Stimulated activated CD4-positive, alpha-beta T cell treated with anti-CD3 and anti-CD28 coated beads, TNF-alpha, amount 100 ng/mL, for 4 hours (primary cell): ENCODE measurements at places on chromosomes 16 and 17.

DNA sequence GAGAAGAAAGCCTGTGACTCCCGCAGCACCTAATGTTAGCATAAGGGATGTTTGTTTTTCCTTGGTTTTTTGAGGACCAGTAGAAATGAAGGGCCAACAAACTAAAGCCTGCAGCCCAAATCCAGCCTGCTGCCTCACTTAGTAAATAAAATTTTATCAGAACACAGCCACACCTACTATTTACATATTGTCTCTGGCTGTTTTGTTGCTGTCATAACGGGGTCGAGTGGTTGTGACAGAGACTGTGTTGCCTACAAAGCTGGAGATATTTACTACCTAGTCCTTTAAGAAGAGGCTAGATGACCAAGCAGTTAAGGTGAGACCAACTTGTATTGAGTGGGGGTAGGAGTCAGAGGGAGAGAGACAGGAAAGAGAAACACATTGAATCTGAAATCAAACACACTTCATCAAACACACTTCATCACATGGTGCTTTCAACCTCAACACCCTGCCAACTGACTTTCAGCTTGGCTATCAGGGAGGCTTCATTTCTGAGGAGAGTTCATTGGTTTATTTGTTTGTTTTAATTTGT is 546.3 kb upstream of the CDH11 start:
- no peak for DNase-seq

DNA sequence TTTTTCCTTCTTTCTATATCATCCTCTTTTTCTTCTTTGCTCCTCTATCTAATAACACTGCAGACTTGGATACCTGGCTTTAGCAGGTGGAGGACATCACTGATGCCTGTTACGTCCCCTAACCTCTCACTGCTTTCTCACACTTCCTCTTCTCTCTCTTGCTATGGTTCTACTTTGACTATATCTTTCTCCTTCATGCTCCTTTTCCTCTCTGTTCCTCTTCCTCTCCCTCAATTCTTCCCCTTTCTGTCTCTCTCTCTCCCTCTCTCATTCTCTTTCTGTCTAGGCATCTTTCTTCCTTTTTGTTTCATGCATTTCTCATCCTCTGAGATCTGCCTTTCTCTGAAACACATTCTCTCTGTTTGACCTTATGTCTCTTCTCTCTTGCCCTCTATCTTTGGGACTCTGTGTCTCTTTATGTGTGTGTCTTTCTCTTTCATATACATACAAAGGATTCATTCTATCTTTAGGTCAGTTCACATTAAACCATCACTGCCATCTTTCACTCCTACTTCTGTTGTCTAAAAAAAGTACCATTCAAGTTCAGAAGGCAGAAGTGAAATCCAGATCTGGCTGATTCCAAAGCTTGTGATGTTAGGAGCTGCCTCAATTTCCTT is 353.7 kb downstream of the SHISA9 start:
- no peak for DNase-seq

DNA sequence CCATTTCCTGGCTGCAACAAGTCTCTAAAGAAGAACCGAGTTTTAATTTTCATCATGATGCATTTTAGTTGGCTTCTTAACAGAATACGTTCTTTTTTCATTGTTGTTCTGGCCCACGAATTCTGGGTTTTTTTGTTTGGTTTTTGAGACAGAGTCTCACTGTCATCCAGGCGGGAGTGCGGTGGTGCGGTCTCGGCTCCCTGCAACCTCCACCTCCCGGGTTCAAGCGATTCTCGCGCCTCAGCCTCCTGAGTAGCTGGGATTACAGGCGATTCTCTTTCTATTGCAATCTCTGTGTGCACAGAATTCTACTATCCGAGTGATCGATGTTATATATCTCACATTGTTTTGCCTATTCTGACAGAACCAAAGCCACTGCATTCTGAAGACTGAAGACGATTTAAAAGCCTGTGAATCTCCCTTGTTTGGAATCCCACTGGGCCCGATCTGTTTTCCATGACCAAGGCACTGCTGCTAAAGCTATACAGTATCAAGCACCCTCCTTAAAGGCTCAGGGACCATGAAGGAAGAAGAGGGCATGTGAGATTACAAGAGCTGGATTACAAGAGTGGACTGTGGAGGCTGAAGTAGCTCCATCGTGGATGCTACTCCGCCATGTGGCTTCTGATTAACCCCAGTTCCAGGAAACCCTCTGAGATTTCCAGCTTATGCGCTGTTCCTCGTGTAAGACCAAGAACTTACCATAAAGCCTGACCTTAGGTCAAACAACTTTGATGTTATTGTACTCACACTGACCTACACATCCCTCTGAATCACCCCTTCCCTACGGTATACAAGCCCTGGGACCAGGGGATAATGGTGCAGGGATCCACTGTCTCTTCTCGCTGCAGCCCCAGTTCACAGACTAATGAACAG is 44.3 kb downstream of the ADCY9 start:
- DNase-seq: no peak

DNA sequence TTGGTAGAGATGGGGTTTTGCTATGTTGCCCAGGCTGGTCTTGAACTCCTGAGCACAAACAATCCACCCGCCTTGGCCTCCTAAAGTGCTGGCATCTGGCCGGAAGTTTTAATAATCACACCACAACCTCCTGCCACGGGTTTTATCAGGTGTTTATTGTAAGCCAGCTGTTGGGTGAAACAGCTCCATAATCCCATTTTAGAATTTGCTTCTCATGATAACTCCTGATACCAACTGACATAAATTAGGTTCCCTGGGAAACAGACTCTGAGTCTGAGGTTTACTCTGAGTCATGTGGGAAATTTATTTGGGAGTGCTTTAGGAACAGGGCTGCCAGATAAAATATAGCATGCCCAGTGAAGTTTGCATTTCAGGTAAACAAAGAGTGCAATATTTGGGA is 122.6 kb upstream of the MED13 start:
- DNase-seq: no peak

DNA sequence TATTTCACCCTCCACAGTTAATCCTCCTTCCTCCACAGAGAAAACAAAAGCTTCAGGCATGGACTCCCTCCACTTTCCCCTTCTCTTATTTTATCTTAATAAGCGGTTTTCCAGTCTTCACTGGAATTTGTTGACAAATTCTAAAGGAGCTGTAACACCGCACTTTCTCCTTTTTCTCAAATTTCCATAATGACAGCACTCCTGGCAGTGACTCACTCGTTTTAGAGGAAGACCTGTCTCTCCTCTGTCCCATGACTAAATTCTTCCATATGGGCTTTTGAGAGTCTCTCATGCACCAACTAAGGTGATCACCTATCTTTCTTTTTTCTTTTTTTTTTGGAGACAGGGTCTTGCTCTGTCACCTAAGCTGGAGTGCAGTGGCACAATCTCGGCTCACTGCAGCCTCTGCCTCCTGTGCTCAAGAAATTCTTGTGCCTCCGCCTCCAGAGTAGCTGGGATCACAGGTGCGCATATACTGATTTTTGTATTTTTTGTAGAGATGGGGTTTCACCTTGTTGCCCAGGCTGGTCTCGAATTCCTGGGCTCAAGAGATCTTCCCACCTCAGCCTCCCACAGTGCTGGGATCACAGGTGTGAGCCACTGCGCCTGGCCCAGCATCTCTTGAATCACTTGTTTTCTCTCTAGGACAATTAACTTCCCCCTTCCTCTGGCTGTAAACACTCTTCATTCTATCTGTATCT is 7.7 kb downstream of the ITGAM start:
- no peak for DNase-seq

- no peak for DNase-seq
These were observed 50.4 kb downstream of the SNX29 start for GRCh38 chr16:12026741-12027490.

DNA sequence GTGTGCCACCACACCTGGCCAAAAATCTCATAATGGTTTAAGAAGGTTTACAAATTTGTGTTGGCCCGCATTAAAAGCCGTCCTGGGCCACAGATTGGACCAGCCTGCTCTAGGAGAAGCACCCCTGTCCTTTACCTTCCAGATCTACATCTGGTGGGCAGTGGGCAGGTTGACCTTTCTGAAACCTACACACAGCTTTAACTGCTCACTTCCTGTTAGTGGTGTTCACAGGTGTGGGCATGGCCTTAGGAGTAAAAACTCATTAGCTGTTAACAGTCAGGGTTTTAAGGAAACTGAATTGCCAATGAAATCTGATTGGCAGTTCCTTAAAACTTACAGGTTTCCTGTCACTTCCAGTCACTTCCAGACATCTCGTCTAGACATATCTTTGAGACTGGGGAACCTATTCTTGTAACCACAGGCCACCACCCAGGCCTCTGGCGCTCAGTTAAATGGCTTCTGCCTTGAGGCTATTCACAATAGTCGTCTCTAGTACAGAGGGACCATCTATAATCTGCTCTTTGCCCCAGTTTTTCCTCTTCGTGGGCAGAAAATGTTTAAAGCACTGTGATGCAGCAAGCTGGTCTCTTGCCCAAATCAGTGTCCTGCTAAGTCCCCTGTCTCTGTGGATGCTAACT is 29.3 kb downstream of the GNGT2 start:
- DNase-seq: no peak

- no peak for DNase-seq
These were observed 4.2 kb upstream of the SNAI3 start for GRCh38 chr16:88690341-88691128.

GRCh38 chr16:84933774-84934631 is 77.3 kb downstream of the ZDHHC7 start:
- DNase-seq: no peak

GRCh38 chr16:23015580-23015979 is 133.7 kb downstream of the USP31 start:
- DNase-seq: no peak

DNA sequence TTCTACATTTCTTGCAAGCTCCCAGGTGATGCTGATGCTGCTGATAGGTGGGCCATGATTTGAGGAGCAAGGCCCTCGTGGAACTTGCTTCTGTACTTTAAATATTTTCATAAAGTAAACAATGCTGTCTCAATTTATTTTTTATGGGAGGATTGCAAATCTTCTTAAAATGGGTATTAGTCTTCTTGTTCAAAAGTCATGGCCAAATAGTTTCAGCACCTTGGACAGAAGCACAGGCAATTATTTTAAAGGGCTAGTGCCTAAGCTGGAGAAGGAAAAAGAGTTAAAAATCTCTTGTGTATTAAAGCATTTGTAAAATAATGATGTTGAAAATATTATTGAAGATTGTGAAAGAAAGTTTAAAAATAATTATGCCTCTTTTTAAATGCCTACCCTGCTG is 50.5 kb downstream of the GPR139 start:
- no peak for DNase-seq

- no peak for DNase-seq
These were observed 6.7 kb upstream of the CIITA start for GRCh38 chr16:10870137-10870776.

GRCh38 chr17:65294181-65294719 is 157.1 kb downstream of the RGS9 start:
- DNase-seq: peak; percentile 19

GRCh38 chr17:82840431-82840831 is 609 bp upstream of the ZNF750 start:
- DNase-seq: no peak
